ENCODE measurements at places on chromosomes 12 and 14.

DNA sequence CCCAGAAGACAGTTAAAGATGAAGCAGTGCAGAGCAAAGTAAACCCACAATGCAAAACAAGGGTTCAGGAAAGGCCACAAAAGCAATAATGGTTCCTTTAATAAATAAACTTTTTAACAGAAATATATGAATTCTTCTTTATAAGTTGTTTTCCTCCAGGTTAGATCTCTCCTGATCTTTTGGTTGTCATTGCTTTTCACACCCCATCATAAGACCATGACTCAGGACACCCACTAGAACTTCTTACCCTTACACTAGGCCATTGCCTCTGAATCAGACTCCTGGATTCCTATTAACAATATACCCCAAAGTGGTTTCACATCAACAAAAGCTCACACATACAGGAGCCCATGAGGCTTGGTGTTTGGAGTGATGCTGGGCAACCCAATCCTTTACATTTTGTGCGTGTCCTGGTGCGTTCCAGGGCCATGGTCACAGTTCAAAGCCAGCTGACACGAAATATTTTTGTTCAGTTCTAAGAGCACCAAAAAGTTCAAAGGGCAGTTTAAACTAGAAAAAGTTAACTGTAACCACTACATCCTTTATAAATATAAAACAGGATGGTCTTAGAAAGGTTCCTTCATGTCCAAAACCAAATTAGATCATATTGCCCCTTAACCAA, 187.0 kb downstream of the EPS8 start:
- H3K36me3 ChIP-seq: no peaks in the 10 kb centered on the region
- peak; percentile 7 for DNase-seq
- H3K4me1 ChIP-seq: peaks cover 37% of the 10 kb centered on the region
- no peaks in the 10 kb centered on the region for H3K27me3 ChIP-seq

- H3K36me3 ChIP-seq: peaks cover 4% of the 10 kb centered on the region
- H3K27me3 ChIP-seq: peaks cover 2% of the 10 kb centered on the region
- no peak overlapping the region for H3K27ac ChIP-seq
- DNase-seq: no peak
Measured at GRCh38 chr14:23561259-23561658, 5.2 kb downstream of the THTPA start.

DNA sequence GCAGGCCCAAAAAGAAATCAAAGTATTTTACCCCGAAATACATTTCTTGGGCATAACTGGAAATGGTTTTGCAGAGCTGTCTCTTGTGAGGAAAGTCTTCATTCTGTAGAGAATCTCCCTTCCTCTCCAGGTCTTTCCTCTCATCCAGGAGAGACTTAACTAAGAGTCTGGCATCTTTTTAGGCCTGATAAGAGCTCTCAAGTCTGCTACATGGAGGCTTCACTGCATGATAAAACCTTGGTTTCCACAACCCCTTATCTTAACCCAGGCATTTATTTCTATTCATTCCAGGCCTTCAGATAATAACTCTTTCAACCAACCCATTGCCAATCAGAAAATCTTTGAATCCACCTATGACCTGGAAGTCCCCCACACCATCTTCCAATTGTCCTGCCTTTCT, 41.1 kb upstream of the LRRK2 start:
- H3K36me3 ChIP-seq: no peaks in the 10 kb centered on the region
- peaks cover 4% of the 10 kb centered on the region for H3K27me3 ChIP-seq
- no peak overlapping the region for H3K4me3 ChIP-seq
- no peak for DNase-seq

- peaks cover 85% of the 10 kb centered on the region for H3K4me1 ChIP-seq
- no peaks in the 10 kb centered on the region for H3K27me3 ChIP-seq
- H3K4me3 ChIP-seq: no peak overlapping the region
- DNase-seq: no peak
Measured at GRCh38 chr14:50524060-50524459, 8.3 kb downstream of the MAP4K5 start.

- H3K27me3 ChIP-seq: no peaks in the 10 kb centered on the region
- H3K4me3 ChIP-seq: no peak overlapping the region
- H3K4me1 ChIP-seq: peaks cover 5% of the 10 kb centered on the region
- peaks cover 13% of the 10 kb centered on the region for H3K36me3 ChIP-seq
- no peak for DNase-seq
Measured at GRCh38 chr14:67079846-67080245, 109.4 kb upstream of the GARIN2 start.

Data from HFFc6 (cell line).